Hippocampal formation (tissue), 2 donors: ENCODE measurements at places on chromosomes 4 and X.

DNA sequence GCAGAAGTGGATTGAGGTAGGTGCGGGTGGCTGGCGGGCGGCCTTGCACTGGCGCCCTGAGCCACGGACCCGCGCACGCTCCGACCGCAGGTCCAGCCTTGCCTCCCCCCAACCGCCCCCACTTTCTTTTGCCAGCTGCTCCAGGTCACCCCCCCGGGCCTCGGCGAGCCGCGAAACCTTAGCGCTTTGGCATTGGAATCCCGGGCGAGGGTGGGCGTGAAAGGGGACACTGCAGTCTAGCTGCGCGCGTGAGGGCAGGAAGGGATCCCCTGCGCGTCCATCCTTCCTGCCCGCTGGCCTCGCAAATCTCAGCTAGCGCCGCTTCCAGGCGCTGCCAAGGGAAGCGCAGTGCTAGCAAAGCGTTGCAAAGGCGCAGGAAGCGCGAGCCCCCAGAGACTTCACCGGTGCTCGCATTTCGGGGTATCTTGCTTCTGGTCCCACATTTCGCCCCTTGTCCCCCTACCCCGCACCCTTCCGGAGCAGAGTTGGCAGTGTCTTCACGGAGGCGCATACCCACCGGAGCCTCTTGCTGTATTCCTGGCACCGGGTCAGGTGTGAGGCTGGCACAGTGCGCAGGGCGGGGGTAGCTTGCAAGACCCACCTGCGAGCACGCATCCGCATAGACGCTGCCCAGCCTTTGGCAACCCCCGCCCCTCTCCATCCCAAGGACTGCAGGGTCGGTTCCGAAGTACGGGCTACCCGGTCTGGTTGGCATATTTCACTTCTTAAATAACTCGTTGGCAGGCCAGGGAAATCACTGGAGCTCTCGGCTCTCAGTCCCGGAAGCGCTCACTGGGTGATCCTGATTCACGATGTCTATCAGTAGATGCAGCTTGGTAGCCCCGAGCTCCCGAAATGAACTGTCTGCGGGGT, 104.4 kb downstream of the UCHL1 start:
- peak; percentile 48 for DNase-seq

DNA sequence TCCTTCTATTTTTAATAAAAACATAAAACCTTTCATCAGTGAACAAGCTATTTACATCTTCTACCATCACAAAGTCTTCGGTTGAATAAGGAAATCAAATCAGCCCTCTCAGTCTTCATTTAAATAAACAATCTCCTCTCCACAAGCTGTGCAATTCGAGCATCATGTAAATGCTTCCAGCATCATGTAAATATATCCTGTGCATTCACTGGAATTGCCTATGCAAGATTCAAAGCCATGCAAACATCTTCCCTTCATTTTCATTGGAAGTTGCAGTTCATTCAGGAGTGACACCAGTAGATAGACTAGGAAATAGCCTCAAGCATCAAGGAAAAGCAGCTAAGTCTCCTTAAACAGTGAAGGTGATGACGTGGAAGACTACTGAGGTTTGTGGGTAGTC, 77.7 kb upstream of the PCDH19 start:
- no peak for DNase-seq

DNA sequence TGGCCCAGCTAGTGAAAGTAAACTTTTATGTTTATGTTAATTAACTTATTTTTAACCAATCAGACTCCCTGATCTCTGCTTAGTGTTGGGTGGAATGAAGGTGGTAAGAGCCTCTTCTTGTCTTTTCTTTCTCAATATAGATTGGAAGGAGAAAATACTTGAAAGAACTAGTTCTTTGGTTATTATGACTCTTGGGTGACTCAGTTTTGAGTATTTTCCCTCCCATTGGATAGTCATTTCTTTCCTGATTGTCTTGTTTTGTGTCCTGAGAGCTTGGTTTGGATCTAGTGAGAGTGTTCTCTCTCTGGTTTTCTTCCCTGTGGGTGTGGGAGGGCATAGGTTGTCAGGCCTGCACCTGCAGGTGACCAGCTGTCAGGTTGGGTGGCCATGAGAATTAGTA, 172.0 kb upstream of the GLRA2 start:
- no peak for DNase-seq

DNA sequence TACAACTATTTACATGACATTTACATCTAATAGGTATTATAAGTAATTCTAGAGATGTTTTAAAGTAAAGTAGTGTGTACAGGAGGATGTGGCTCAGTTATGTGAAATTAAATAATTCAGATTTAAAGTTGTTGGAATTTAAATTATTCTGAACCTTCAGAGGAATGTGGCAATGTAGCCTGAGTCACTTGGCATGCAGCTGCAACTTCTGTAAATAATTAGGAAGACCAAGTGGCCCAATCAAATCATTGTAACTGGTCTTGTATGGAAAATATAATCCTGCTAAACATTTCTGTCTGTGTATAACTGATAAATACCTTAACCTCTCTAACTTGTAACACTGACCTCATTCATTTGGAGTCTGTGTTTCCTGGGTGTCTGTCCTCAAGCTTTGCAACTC, 828.9 kb downstream of the GLUD2 start:
- DNase-seq: no peak

DNA sequence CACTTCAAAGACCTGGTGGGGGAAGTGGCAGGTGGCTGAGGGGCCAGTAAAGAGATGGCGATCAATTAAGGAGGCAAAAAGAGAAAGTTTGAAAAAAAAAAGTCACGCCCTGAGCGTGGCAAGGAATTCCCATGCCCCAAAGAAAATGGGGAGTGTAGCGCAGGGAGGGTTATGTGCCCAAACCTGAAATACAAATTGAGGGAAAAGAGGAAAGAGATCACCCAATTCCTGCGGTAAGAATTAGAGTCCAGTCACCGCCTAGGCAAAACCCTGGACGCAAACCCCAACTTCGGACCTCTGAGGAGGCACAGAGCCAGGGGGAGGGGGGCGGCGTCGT, 595 bp downstream of the ENOX2 start:
- no peak for DNase-seq

- DNase-seq: no peak
Observed at GRCh38 chrX:3803305-3803704, 89.9 kb upstream of the PRKX start.

DNA sequence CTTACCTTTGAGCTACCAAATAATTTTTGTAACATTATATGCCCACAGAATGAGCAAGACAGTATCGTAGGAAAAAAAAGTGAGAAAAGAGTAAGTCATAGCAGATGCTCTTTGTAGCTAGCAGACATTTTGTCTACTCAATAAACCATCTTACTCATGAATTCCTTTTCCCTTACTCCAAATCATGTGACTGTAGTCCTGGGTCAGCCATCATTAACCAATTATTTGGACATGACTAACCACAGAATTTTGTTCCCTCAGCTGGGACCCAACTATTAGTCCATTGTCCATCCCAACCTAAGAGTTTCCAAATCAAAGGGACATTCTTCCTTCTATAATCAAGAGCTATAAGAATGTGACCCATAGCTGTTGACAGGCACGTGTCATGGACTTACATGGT, 11.4 kb downstream of the UBE2D3 start:
- no peak for DNase-seq

DNA sequence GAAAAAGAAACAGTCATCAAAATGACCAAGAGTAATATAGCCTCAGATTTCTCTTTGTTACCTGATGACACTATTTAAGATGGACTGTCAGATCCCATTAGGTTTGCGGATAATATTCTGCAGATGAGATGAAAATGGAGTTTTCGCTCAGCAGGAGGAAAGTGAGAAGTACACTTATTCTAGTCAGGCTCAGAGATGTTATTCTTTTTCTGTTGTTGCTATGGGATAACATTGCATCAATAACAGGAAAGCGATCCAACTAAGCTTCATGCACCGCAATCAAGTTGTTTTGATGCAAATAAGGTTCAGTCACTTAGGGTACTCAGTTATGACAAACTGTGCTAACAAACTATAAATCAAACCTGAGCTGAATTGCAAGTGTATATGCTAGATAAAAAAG, 415.0 kb downstream of the CCSER1 start:
- DNase-seq: no peak

DNA sequence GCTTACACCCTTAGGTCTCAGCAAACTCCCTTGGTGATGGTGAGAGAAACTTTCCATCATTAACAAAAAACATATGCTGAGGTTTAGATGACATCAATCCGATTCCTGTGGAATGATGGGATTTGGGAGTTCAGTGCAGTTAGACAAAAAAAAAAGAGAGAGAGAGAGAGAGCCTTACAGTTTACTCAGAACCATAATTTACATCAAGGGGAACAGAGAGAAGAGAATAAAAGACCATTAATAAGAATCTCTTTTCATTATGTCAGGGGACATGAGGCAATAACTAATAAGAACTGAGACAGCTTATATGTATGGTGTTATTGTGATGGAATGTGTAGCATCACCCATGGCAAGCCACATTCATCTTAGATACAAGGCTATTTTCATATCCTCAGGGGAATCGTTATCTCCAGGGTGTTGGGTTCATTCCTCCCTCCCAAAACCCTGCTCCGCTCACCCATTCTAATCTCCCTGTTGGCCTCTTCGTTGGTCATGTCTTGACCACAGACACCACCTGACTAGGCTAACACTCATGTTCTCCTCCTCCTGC, 175.7 kb upstream of the MXRA5 start:
- no peak for DNase-seq

- peak; percentile 25 for DNase-seq
Observed at GRCh38 chr4:77240469-77241066, 83.6 kb downstream of the CCNG2 start.

DNA sequence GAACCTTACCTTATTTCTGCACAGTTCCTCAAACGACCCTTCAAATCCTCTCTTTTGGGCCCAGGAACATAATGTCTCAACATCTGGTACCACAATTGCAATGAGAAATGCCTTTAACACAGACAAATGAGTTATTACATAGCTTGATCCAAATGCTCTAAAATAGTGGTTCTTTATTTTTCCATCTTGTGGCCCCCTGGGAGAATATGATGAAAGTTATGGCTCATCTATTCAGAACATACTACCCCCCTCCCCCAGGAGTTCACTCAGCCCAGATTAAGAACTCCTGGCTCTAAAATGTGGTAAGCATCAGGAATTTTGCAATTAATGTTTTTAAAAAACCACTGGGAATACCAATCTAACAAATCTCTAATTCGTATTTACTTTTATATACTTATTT, 23.9 kb upstream of the CENPU start:
- DNase-seq: no peak

DNA sequence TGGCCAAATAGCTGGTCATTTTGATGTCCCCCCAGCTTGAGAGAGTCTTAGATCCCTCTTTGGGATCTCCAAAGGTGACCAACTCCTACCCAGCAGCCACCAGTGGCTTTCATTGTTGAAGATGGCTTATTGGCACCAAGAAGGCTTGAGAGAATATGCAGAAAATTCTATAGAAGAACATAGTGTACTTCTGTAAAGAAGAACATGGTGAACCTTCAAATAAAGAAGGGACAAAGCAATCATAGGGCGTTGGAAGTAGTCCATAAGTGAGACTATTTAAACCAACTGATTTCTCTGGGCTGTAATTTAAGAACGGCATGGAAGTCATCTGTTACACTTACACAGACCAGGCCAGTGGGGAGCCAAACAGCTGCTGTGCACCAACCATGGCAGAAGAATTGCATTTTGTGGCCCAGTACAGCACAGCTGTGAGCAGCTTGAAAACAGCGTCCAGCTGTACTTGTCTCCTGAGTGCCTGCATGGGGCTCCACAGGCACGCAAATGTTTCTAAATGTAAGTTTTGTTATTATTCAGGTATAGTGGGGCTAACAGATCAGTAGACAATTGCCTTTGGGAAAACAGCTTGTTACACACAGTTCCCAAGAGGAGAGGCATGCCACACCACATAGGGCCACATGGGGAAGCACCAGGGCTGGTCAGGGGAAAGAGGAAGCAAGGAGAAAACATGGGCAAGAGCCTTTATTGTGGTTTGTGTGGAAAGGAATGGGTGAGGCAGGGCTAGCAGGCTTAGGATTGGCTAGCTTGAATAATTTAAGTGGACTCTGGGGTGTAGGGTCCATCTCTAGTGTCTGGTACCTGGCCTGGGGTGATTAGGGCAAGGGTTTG, 125.0 kb downstream of the ARHGAP6 start:
- no peak for DNase-seq

DNA sequence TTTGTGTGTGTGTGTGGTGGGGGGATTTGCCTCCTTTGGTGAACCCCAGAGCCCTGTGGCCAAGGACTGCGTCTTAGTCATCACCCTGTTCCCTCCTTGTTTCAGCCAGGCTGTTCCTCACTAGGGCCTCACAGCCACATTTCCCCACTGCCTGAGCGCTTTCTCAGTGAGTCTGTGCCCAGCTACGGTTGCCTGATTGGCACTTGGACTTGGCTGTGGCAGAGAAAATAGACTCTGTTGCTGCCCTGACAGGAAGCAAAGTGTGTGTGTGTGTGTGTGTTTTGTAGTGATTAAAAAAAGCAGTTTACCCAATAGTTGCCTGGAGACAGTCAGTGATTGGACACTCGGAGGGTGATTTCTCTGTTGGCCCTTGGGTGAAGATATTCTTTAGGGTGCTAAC, 113.0 kb downstream of the UCHL1 start:
- peak; percentile 52 for DNase-seq

DNA sequence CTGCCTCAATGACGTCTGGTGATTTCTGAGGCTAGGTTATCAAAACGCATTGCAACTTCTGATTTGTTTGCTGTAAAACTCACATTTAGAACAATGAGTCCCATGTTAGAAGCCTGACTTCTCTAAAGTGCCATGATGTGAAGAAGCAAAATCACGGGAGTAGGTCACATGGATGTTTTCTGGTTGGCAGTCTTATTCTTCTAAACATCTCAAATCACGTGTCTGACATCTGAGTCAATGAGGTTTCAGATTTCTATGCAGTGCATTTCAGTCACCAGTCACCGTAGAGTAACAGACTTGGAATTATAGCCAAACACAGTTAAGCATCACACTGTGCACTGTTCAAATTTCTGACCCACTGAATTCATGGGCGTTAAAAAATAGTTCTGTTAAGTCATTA, 482.1 kb downstream of the TMA16 start:
- DNase-seq: no peak

DNA sequence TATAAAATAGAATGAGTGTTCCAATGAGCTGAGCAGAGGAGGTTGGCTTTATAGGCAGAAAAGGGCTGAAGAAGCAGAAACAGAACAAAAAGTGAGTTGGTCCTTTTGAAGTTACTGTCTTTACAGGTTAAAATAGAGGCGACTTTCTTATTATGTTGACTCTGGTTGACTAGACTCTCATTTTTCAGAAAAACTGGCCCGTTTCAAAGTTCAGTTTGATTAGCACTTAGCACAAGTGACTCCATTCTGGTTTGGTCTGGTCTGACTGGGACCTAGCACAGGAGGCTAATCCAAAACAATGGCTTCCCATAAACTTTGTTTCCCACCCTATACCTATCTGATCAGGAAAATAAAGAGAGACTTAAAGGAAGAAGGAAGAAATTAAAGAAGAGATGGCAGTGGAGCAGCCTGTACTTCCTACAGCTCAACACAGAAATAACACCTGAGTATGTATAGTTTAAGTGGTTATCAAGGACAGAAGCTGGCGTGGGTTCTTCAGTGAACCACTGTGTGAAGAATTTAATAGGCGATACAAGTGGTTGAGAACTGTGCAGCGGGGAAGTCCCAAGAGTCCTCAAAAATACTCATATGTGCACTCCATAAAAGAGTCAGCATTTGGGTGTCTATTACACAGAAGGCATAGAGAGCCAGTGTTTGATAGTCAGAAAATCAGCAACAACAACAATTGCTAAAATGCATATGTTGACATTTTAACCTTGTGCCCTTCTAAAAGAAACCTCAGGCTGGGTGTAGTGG, 554.8 kb upstream of the HTR2C start:
- no peak for DNase-seq
